ENCODE measurements at places on chromosomes 5 and 9.
A peak's percentile ranks its signal among the peaks of the same experiment; 100 is the strongest.

DNA sequence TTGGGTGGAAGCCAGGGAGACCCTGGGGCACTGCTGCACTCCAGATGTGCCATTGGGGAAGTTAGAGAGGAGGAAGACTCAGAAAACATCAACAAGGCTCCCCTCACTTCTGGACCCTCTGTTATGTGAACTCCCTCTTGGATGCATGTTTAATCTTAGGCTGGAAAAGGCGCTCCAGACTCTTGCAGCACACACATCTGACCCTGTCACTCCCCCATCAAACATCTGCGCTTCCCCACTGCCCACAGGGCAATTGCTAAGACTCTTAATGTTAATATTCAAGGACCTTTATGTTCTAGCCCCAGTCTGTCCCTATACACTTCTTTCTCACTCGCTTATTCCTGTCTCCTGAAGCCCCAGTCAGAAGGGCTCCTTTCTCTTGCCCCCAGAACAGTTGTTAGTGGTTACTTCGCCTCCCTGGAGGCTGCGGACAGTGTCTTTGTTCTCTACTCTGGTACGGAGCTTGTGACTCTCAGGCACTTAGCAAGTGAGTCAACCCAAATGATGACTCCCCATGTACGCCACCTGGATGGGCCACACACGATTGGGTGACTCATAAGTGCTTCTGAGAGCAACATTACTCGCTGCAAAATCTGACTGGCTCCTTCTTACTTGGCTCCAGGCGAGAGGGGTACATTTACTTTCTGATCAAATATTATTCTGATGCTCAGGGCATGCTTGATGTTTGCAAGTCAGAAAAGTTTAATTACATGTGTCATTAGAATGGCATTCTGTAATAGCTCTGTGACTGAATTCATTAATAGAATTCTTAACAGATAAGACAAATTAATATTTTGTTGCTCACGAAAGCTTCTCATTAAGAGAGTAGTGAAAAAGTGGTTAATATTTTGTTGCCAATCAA, 193.6 kb downstream of the HSPA4 start:
- DNase-seq = no peak

DNA sequence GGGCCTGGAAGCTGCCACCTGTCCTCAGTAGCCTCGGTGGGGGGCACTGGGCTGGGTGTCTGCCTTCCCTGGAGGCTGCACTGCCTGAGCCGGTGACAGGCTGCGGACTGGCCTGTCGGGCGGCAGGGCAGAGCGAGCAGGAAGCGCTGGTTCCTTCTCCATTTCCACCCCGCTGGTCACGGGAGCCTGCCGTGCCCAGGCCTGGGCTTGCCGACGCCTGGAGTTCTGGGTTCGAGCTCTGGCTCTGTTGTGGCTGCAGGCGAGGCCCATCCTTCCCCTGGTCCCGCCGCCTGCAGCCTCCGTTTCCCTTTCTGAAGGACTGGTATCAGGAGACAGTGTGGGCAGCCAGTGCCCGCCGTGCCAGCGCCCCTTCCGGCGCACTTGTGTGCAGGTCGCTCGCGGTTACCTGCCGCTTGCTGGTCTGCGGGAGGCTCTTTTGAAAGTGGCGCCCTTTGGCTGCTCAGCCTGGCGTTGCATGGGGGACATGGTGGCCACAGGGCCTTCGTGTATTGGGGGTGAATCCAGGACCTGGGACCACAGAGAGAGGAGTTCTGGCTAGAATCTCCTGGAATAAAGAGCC, 34.0 kb downstream of the RXRA start:
- DNase-seq = no peak

DNA sequence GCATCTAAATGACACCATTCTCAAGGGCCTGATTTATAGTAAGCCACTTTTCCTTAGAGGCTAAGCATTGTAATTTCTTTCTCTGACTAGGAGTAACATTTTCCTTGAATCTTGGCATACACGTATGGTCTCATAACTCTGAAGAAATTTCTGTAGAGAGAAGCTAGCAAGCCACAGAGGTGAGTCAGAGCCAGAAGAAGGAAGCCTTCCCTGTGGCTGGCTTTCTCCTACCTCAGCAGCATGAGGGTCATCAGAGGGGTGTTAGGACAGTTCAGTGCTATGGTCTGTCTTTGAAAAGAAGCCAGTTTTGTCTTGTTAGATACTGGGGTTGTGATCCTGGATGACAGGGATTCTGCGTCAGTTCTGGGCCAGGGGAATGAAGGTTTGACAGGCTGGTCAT, 3.2 kb downstream of the SNX30 start:
- DNase-seq = no peak

- no peak for DNase-seq
These were observed 32.0 kb downstream of the SLC6A3 start for GRCh38 chr5:1413211-1413610.

GRCh38 chr5:65742565-65743231, 20.7 kb downstream of the NLN start:
- peak; percentile 47 for DNase-seq

DNA sequence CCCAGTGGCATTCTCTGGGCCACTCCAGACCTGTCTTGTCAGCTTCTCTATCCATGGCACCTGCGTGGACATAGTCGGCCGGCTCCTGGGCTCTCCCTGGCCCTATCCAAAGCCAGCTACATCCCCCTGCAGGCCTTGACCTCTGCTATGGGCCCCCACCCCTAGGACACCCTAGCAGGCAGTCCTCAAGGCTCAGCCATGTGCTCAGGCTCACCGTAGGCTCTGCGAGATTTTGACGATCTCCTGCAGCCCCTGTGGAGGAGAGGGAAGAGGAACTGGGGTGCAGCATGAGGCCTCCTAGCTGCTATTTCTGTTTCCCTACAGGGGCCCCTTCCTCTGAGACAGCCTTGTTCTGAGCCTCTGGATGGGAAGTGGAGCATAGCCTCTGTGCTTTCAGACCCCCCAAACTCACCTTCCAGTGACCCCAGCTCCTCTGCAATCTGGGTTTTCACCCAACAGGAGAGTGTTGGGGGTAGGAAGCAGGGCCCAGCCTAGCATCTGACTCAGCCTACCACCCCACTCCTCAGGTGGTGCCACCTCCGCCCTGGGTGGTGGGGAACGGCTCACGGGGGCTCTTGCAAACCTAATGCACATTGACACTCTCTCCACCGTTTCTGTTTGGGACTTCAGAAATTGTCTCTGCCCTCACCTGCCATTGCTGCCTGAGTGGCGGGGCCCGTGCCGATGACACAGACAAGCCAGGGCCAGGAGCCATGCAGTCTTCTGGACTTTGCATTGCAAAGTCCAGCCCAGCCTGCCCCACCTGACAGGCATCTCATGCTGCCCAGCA, 36.7 kb downstream of the HRH2 start:
- no peak for DNase-seq

- peak; percentile 30 for DNase-seq
These were observed 35.5 kb downstream of the ADAM19 start for GRCh38 chr5:157540124-157540523.

Data from CD4-positive, alpha-beta T cell treated with Interleukin-21 for 1 hour (primary cell).